WTC11 (cell line): ENCODE measurements at places on chromosomes 16 and 17.
A peak's percentile ranks its signal among the peaks of the same experiment; 100 is the strongest.

- no peak for DNase-seq
Measured at GRCh38 chr17:48413613-48414405, 16.2 kb downstream of the SKAP1 start.

- no peak for DNase-seq
Measured at GRCh38 chr17:76997981-76998531, 129.9 kb downstream of the MGAT5B start.

DNA sequence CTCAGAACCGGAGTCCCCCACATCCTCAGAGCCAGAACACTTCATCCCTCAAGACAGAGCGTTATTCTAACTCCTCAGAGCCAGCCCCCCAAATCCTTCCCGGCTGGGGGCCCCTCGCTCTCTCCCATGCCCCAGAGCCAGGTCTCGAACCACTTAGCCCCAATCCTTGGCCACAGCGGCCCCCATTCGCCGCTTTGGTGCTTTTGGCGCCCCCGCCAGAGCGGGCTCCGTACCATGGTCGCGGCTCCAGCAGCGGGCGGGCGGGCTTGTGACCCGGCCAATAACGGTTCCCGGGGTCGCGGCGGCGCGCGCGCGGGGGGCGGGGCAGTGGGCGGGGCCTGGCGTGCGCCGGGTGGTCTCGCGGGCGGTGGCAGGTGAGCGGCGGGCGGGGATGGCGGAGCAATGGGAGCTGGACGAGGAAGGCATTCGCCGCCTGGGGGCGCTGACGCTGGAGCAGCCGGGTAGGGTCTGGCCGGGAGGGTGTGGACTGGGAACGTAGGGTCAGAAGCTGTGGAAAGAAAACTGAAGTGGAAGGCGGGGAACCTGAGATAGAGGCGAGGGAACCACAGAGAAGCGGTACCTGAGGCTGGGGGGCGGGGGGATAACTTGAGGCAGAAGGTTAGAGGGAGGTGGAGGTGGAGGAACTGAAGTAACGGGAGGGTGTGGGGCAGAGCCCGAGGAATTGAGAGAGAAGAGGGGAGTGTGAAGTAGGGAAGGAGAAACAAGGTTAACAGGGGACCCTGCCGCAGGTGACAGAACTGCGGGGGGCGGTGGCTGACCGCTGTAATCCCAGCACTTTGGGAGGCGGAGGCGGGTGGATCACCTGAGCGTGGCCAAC is at the start of the genes KCTD19 and LRRC36:
Gene KCTD19, minus strand, starts transcription at position 270 of the 838 bp plus-strand sequence. Its CDS starts 34 bp downstream, at position 236.
Gene LRRC36, plus strand, starts transcription at position 344 of the 838 bp plus-strand sequence. Its CDS starts 48 bp downstream, at position 392.
- DNase-seq: peak; percentile 98

DNA sequence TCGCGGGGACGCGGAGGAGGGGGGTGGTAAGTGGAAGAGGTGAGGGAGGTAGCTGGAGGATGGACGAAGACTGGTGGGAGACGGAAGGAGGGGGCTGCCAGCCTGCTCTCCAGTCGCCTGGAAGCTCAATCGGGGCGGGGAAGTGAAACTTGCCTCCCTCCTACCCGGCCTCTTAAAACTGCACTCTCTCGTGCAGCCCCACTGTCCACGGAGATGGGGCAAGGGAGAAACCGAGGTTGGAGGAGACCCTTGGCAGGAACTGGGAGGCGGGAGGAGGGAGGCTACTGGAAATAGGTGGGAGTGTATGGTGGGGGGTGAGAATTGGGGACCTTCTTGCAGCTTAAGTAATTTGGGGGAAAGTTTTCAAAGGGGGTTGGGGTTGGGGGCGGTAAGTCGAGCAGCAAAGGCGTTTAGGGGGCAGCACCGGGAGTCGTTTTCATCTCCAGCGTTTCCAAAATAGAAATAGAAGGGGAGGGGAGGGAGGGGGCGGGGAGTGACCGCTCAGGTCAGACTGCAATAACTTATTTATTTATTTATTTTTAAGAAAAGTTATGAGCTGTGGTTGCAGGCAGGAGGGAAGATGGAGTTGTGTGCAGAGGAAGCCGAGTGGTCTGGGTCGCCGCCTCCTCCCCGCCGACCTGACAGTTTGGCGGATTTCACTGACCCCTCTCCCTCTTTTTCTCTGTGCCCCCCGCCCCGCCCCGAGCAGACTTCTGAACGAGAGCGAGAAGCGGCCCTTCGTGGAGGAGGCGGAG is 1.4 kb downstream of the SOX9 start:
- DNase-seq: no peak

DNA sequence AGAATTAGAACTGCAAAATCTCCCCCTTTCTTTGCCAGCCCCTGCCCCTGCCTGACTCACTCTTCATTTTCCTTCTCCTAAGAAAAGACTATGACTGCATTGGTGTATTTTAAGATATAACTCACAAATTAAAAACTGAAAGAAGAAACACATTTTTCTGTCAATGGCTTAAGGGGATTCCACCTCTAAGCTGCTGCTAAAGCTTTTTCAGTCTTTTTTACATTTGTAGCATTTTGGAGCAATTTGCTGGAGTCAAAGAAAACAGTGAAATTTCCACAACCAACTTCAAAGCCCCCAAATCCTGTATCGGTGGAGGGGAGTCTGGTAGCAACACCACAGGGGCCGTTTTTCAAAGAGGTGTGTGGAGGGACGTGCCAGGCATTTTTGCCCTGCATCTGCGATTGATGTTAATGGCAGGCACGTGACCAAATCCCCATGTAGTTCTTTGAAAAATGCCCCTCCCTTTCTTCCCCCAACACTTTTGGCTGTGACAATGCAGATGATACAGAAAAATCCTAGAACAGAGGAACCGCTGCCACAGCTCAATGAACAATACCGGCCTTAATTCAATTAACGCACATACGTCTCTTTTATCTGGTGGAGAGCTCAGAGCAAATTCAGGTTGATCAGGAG is 28.5 kb downstream of the MAF start:
- DNase-seq: peak; percentile 32

- no peak for DNase-seq
Measured at GRCh38 chr17:56880571-56880970, 33.3 kb downstream of the TRIM25 start.

DNA sequence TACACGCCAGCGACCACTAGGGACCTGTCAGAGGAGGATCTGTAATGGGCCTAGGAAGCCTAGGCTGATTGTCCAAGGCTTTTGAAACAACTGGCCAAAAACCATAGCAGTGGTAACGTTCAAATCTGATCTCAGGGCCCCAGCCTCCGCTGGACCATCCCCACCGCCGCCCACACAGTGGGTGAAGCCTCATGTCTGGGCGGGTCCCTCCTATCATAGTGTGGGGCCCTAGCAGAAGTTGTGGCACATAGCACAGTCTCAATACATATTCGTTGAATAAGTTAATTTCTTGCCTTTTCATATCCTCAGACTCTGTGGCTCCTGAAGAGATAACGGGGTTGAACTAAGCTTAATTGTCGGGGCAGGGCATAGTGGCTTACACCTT is 818 bp downstream of the DPH1 start:
- DNase-seq: peak; percentile 70

GRCh38 chr16:58038219-58038641 is 12.7 kb downstream of the MMP15 start:
- no peak for DNase-seq

GRCh38 chr16:75351183-75351582 is 82.1 kb downstream of the CFDP1 start:
- DNase-seq: no peak

DNA sequence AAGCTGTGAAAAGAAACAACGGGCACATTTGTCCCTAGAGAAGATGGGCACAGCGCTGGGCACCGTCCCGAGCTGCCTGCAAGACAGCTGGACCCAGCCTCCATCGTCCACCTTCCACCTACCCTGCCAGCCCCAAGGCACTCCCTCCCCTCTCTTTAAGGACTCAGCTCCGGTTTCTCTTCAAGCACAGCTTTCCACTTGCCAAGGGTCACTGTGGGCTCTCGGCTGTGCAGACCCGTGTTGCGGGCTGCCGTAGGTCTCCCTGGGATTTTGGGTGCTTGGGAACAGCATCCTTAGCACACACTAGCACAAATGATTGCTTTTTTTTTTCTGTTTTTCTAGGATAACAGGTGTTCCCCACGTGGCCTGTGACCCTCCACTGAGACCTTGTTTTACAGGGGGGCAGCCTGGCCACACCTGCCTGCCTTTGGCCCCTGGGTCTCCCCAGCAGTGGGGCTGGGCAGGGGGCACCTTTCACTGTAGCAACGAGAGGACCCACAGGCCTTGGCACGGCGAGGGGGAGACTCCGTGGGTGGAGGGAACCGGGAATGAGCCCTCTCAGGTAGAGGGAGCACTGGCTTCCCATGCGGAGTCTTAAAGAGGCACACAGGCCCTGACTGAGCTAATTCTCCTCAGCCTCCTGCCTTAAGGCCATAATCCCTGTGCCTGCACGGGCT is 1.4 kb downstream of the CHMP6 start:
- no peak for DNase-seq

DNA sequence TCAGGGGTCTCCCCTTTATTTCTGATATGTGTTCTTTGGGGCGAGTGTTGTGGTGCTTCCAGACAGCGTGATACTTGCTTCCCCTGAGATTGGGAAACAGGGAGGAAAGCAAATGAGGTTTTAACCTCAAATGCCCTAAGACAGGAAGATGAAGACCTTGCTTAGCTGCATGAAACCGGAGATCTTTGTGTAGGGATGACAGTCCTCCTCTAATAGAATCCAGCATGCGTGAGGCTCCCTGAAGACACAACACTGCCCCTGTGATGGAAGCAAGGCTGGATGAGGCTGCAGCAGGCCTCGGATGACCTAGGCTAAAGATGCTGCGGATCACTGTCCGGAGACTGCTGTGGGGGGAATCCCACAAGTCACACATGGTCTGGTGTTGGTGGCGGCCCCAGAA is 491.0 kb downstream of the CDH13 start:
- no peak for DNase-seq

DNA sequence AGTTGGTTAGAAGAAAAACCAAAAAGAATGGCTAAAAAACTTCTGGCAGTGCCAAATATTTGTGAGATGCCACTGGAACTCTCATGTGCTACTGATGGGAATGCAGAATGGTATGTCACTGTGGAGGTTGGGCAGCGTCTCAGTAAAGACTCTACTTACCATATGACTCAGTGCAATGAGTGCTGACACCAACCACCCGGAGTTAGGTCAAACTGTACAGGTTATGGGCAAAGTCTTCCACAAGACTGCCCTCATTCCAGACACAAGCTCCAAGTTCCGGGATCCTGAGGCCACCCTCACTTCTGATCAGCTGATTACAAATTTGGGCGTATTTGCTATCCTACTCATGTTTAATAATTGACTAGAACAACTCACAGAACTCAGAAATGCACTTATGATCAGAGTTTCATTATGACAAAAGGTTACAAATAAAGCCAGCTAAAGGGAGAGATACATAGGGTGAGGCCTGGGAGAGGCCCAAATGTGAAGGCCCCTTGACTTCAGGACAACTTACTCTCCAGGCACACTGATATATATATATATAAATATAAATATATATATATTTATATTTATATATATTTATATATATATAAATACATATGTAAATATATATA is 114.9 kb downstream of the TRIM37 start:
- DNase-seq: no peak

DNA sequence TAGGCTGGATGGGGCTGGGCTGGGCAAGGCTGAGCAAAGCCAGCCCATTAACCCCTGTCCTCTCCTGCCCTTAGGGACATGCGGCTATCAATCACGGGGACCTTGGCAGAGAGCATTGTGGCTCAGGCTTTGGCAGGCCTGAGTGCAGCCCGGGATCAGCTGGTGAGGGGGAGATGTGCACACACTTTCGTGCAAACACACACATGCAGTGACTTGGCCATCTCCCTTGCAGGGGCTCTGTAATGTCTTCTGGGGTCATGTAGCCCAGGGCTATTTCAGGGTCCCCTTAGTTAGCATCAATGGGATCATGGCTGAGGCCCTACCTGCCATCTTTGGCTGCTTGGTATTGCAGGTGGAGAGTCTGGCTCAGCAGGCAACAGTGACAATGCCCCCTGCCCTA is 6.9 kb downstream of the CARMIL2 start:
- DNase-seq: no peak

- DNase-seq: peak; percentile 42
Measured at GRCh38 chr17:9021992-9022572, 772 bp downstream of the NTN1 start.

GRCh38 chr17:1462164-1463112 is 6.4 kb upstream of the CRK start:
- DNase-seq: no peak

- DNase-seq: no peak
Measured at GRCh38 chr17:77622647-77623046, 335.9 kb upstream of the TNRC6C start.

DNA sequence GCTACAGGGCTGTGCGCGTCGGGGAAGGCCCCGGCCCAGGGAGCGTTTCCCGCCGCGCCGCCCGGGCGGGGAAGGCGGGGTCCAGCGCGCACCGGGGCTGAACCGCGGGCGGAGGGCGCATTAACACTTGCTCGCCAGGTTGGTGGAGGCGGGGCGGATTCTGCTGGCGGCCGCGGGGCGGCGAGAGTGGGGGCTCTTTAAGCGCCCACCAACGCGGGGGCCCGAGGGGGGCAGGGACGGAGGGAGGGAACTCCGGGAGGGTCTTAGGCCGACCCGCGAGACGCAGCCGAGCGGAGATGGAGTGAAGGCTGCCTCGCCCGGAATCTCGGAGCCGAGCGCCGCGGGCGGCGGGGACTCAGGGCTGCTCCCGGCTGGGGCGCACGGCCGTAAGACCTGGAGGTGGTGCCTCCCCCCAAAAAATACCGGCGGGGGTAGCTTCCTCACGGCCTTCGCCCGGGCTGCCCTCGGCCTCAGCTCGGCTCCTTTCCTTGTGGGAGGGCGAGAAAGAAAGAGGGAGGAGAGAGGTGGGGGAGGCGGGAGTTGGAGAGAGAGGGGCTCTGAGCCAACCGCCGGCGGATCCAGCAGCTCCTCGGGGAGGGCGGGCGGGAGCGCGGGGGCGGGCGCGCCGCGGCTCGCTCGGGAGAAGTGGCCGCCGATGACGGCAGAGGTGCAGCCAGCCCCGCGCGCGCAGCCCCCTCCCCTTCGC is 415 bp upstream of the FOXF1 start:
- peak; percentile 66 for DNase-seq

GRCh38 chr17:14340857-14341754 is 40.2 kb downstream of the HS3ST3B1 start:
- DNase-seq: no peak

DNA sequence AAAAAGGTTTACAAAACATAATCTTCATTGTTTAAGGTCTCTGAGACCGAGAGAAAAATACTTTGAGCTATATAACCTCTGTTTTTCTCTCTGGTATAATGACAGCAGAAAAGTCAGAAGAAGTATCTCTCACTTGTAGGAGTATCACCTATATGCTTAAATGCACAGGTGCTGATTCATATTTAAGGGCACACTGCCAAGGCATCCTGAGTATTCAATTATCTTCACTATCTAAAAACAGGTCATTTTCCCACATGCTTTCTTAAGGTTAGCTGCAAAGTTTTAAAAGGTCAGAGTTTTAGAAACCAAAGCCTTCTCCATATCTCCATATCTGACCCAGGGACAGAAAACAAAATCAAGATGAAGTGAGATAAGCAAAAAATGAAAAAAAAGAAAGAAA is 99.3 kb upstream of the C17orf78 start:
- DNase-seq: no peak
